ENCODE measurements at places on chromosomes 11 and 22. TPM values are rescaled to one million over a fixed set of nuclear protein-coding genes. Genes with fewer than 3 reads are reported as not detected.
A peak's percentile ranks its signal among the peaks of the same experiment; 100 is the strongest.

DNA sequence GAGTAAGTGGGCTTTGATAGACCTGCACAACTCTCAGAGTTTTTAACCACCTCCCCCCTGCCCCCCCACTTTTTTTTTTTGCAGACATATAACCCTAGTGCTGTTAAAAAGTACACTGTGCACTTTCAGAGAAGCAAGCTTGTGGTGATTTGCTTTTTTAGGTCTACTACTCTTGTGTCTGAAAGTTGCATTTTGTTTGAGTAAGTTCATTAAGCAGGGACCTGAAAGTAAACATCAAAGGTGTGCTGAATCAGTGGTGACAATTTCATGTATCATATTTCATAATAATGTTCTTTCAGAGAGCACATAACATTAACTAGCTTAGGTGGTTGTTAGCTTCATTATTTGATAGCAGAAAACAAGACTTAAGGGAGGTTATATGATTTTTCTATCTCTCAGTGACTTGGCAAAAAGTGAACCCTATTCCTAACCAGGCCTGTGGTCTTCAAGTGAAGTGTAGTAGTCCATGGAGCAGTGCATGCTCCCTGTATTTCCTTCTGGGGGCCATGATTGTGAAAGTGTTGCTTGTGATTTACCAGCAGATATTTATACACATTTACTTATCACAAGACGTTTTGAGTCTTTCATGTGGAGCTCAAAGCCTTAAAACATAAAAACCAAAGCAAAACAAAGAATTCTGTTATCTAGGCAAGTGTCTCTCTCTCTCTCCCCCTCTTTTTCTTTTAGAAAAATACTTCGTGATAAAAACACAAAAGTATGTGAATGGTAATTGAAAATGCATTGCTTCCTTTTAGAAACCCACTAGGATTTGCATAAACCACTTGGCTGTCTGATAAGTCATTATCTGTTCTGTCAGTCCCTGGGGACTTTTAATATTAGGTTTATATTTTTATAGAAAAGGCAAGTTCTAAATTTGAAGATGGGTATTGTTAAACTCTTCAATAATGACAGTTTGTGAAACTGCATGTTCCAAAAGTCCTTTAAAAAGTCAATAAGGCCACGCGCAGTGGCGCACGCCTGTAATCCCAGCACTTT is 7.5 kb upstream of the RAG2 start:
- no peak overlapping the region for H3K27ac ChIP-seq
- H3K4me1 ChIP-seq, result peaks cover 11% of the 10 kb centered on the region
- H3K27me3 ChIP-seq, result no peaks in the 10 kb centered on the region
- no peak overlapping the region for H3K4me3 ChIP-seq
- no peaks in the 10 kb centered on the region for H3K36me3 ChIP-seq
- no peak for DNase-seq

DNA sequence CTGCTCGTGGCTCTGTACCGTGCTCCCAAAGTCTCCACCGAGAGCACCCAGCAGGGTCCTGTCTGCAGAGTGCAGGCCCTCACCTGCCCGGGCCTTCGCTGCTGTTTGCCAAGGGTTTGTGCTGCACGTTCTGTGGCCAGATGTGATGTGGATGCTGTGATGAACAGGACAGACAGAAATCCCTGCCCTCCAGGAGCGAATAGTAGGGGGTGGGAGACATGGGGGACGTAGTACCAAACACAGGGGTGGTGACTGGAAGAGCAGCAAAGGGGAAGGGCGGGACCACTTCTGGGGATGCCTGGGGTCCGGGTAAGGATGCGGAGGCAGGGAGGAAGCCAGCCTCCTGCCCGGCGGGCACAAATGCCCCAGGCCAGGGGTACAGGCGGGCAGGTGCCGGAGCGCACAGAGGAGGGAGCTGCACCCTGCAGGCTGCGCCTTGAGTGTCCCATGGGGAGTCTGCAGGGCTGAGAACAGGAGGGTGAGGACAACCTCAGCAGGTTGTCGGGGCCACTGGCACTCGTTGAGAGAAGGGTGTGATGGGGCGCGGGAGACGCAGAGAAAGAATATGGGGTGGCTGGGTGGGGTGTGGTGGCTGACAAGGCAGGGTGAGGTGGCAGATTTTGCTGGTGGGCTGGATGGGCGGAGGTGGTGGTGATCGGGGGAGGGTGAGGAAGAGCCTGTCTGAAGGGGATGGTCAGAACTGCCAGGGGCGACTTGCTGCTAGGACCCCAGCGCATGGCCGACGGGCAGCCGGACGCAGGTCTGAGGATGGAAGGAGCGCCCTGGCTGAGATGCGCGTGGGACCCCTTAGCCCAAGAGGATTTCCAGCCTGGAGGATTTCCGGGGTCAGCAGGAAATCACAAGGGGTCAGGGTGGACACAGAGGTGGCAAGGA is 16.3 kb upstream of the CTSD start:
- no peak overlapping the region for H3K4me3 ChIP-seq
- H3K4me1 ChIP-seq, result no peaks in the 10 kb centered on the region
- no peak overlapping the region for H3K27ac ChIP-seq
- H3K36me3 ChIP-seq, result no peaks in the 10 kb centered on the region
- no peaks in the 10 kb centered on the region for H3K27me3 ChIP-seq

DNA sequence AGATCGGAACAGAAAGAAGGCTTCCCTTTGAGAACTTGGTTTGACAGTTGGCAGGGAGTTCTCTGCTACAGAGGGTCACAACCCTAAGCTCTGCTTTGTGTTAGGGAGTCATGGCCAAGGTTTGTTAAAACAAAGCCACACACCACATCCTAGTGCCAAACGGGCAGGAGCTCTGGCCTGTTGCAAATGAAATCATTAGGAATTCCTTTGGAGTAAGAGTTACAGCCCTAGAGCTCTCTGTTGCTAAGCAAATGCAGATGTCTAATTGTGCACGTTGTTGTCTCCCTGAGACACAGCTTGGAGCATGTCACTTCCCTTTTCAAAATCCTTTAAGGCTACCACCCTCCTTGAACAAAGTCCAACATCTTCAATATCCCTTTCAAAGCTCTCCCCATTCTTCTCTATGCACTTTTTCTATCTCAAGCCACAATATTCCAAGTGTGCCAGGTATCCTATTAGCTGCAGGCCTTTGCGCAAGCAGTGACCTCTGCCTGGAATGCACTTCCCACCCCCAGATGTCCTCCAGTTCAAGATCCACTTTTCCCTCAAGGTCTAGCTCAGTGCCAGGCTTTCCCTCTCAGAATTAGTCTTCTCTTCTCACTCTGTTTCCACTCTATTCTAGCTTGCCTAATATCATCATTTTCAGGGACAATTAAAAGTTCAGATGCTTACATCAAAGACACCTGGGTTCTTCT is 253.7 kb upstream of the POU2AF2 start:
- no peaks in the 10 kb centered on the region for H3K27me3 ChIP-seq
- DNase-seq, result no peak
- H3K36me3 ChIP-seq, result no peaks in the 10 kb centered on the region
- no peaks in the 10 kb centered on the region for H3K4me1 ChIP-seq
- H3K4me3 ChIP-seq, result no peak overlapping the region

DNA sequence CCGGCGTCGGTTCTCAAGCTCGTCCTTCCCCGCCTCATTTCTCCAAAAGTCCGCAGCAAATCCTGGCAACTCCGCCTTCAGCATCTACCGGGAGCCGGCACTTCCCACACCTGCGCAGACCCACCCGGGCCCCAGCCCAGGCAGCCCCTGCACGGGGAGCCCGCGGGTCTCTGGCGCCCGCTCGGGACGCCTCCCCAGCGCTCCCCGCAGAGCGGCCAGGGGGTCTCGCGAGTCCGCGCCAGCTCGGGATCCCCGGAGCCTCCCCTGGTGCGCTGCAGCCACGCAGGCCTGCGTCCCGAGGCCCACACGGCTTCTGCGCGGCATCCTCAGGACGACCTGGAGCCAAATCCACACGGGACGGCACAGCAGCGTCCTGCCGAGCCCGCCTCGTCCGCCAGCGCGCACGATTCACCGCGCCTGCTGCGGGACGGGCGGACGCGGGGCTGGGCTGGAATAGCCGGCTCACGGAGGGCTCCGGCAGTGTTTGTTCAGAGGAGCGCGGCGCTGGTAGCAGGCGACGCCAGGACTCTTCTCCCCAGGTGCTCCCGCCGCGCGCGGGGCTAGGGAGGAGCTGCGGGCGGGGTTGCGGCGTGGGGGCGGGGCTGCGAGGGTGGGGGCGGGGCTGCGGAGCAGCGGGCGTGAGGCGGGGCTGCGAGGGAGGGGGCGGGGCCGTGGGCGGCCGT is 816 bp upstream of the PHRF1 start:
- no peak overlapping the region for H3K4me3 ChIP-seq
- no peaks in the 10 kb centered on the region for H3K36me3 ChIP-seq
- no peaks in the 10 kb centered on the region for H3K27me3 ChIP-seq

DNA sequence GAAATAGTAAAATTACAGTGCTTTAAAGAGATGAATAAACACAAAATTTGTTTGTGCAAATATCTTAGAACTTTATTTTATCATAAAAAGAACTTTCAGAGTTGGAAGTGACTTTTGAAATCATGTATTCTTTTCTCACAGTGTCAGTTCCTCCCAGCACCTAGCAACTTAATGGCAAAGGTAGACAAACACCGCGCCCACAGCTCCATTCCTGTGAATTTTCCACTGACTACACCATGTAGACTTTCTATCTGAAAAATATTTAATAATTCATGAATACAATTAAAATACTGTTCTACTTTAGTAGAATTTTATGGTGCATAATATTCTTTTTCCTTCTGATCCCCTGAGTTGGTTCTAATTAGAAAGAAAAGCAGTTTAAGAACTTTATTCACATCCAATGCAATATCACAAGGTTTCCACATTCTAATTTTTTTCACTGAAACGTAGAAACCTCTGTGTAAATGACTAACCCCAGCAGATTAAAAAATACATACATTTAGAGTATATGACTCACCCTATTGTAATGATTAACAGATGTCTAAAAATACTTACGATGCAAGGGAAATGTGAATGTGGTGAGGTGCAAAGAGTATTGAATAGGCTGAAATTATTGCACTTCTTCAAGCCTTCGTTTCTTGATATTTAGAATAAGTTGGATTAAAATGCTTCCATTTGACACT is 218.2 kb upstream of the CCDC179 start:
- no peaks in the 10 kb centered on the region for H3K4me1 ChIP-seq
- H3K36me3 ChIP-seq, result no peaks in the 10 kb centered on the region
- no peak for DNase-seq

Gene OR8D1
- not detected for total RNA-seq

Gene DEFB131B
- not detected for total RNA-seq

DNA sequence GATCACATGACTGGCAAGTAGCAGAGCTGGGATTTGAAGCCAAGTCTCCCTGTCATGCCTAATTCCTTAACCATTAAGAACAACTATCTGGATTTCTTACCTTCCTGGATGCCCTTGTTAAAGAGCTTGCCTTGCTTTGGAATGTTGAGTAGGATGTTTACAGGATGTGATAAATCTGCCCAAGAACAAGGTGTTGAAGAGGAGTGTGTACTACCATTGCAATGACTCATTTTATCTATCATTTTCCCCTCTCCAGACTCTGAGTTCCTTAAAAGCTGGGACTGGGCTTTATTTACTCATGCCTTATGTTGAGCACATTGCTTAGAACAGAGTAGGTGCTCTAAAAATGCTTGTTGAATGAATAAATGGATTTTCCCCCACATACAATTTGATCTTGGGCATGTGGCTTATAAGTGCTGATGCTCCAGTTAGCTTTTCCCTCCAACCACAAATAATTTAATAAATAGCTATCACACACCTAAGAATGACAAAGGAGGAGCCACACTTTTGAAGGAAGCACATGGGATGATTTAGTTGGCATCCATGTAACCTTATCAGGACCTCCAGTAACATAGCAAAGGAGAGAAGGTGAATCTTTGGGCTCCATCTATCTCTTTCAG is 268.6 kb upstream of the SESN3 start:
- H3K36me3 ChIP-seq, result no peaks in the 10 kb centered on the region
- no peaks in the 10 kb centered on the region for H3K4me1 ChIP-seq
- no peak for DNase-seq
- no peak overlapping the region for H3K27ac ChIP-seq
- H3K4me3 ChIP-seq, result no peak overlapping the region
- no peaks in the 10 kb centered on the region for H3K27me3 ChIP-seq

DNA sequence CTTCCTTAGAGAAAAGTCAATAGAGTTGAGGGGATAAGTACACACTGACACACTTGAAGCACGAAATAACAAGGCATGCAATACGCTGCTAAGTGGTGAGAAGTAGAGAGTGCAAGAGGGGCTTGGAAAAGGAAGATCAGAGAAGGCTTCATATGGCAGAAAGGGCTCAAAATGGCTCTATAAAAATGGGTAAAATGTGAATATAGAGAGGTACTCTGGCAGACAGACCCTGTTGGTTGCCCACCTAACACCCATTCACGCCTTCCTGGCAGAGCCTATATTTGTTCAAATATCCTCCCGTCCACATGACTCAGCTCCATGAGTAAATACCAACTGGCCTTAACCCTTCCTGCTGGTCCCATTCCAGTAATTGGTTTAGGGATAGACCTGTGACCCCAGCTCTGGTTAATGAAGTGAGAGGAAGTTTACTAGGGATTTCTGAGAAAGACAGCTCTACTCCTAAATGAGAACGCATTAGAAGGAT is 38.9 kb upstream of the CCDC34 start:
- no peaks in the 10 kb centered on the region for H3K36me3 ChIP-seq
- H3K27ac ChIP-seq, result no peak overlapping the region
- no peaks in the 10 kb centered on the region for H3K27me3 ChIP-seq
- H3K4me1 ChIP-seq, result no peaks in the 10 kb centered on the region
- DNase-seq, result peak; percentile 29
- no peak overlapping the region for H3K4me3 ChIP-seq

Gene ESRRA
- 16.0 TPM for total RNA-seq

DNA sequence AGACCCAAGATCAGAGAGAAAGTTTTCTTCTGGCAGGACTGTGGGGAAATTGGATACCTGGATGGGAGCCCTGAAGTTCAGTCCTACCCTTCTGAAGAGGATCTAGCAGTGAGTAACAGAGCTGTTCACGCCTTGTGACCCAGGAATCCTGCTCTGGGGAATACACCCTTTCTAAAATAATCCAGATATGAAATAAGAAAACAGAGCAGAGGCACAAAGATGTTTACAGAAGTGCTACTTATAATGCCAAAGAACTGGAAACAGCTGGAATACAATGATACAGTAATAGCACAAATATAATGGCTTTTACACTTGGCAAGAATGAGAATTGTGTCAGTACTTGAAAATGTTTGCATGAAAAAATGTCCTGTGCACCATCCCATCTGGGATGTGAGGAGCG is 304.0 kb upstream of the NARS2 start:
- H3K36me3 ChIP-seq, result no peaks in the 10 kb centered on the region
- no peaks in the 10 kb centered on the region for H3K27me3 ChIP-seq
- H3K4me3 ChIP-seq, result no peak overlapping the region
- no peak overlapping the region for H3K27ac ChIP-seq
- H3K4me1 ChIP-seq, result no peaks in the 10 kb centered on the region
- DNase-seq, result no peak

Gene C11orf16
- total RNA-seq, result not detected

GRCh38 chr11:102230911-102231310 is 86.4 kb upstream of the BIRC3 start:
- no peaks in the 10 kb centered on the region for H3K27me3 ChIP-seq
- DNase-seq, result no peak
- H3K4me3 ChIP-seq, result no peak overlapping the region

DNA sequence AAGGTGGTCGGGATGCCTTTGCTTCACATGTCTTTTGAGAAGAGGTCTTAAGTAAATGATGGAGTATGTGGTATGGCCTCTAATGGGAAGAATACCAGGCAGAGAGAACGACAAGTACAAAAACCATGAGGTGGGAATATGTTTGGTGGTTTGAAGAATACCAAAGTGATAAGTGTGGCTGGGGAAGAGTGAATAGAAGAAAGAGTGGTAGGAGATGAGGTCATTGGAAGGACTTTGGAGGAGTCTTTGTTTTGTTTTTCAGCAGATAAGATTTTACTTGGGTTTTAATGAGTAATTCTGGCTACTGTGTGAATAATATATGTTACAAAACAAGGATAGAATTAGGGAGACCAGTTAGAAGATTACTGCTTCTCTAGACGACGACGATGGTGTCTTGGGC is 515.4 kb downstream of the RAB38 start:
- no peaks in the 10 kb centered on the region for H3K36me3 ChIP-seq
- no peak overlapping the region for H3K27ac ChIP-seq
- no peaks in the 10 kb centered on the region for H3K27me3 ChIP-seq
- no peak overlapping the region for H3K4me3 ChIP-seq
